ENCODE measurements at places on chromosomes 1 and 21. TPM values are rescaled to one million over a fixed set of nuclear protein-coding genes. Genes with fewer than 3 reads are reported as not detected.

Gene MROH9
- not detected for total RNA-seq

Gene C4BPA
- total RNA-seq = 0.87 TPM

- no peak for DNase-seq
- peaks cover 30% of the 10 kb centered on the region for H3K4me1 ChIP-seq
- no peaks in the 10 kb centered on the region for H3K36me3 ChIP-seq
- H3K27me3 ChIP-seq = peaks cover 38% of the 10 kb centered on the region
- H3K4me3 ChIP-seq = peak overlapping the region; percentile 82
These were observed 355 bp downstream of the SHISAL2A start for GRCh38 chr1:52633291-52633754.

- no peak for DNase-seq
- no peak overlapping the region for H3K27ac ChIP-seq
- peaks cover 11% of the 10 kb centered on the region for H3K36me3 ChIP-seq
- H3K4me3 ChIP-seq = no peak overlapping the region
These were observed 17.8 kb downstream of the CCDC30 start for GRCh38 chr1:42480921-42481320.

DNA sequence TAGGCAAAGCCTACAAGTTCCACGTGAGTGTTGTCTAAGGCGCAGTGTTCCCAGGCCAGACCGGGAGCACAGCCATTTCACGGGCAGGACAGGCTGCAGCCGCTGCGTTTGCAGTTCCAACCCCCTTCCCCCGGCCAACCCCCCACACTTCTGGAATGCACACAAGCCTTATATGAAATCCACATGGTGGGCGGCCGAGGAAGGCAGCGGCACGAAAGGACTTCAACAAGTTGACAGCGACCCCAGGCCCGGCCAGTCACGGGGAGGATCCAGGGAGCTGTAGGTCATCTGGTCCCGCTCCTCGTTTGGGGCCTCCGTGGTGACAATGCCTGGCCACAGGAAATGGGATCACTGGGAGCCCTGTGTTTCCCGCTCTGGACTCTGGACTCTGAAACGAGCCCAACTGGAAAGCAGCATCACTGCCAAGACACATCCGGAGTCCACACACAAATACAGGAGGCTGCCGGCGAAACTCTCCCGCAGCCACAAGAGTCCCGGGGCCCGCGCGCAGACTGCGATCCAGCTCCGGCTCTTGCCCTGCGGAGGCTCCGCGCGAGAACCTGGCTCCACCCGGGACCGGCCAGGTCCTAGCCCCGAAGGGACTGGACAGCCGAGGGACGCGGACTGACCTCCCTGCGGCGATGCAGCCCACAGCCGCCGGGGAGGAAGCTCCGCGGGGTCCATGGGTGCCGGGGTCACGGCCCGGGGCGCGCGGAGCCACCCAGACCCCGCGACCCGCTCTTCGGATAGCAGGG lies 794 bp downstream of the NID1 start:
- H3K27me3 ChIP-seq = peaks cover 57% of the 10 kb centered on the region
- DNase-seq = no peak
- H3K27ac ChIP-seq = peak overlapping the region; percentile 41
- H3K4me3 ChIP-seq = peak overlapping the region; percentile 88
- H3K4me1 ChIP-seq = peaks cover 40% of the 10 kb centered on the region
- peaks cover 7% of the 10 kb centered on the region for H3K36me3 ChIP-seq

Measured in type B pancreatic cell (in vitro differentiated cells).